ENCODE measurements at places on chromosomes 16 and 17. TPM values are rescaled to one million over a fixed set of nuclear protein-coding genes. Genes with fewer than 3 reads are reported as not detected.
A peak's percentile ranks its signal among the peaks of the same experiment; 100 is the strongest.

- no peak for DNase-seq
Measured at GRCh38 chr17:3622977-3623594, 13.0 kb downstream of the SHPK start.

DNA sequence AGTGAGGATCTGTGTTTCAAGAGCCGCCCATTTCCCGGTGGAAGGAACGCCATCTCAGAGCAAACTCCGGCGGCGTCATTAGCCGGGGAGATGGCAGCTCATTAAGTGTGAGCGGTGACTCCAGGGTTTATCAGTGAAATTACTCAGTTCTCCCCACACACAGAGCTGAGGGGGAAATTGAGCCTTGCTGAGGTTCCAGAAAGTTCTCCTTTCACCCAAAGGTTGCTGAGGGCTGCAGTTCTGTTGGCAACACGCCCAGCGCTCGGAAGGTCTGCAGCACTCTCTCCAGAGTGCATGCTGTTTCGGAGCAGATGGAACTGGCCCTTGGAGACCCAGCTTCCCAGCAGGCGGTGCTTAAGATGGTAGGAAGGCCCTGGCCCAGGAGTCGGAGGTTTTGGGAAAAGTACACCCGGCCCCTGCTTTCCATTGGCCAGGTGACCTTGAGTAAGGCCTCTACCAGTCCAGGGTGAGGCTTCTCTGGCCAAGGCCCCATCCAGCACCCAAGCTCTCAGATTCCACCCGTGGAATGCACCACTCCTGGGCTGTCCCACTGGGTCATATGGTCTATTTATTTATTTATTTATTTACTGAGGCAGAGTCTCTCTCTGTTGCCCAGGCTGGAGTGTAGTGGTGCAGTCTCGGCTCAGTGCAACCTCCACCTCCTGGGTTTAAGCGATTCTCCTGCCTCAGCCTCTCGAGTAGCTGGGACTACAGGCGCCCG lies 167.7 kb upstream of the CIBAR2 start:
- DNase-seq, result no peak

C17orf78 gene
- not detected for total RNA-seq

- DNase-seq, result no peak
Measured at GRCh38 chr16:89096768-89097391, 3.2 kb downstream of the ACSF3 start.

FBXO39 gene
- total RNA-seq, result 0.70 TPM

GRCh38 chr16:9362050-9362449 lies 270.6 kb downstream of the HAPSTR1 start:
- no peak for DNase-seq

CHST4 gene
- total RNA-seq, result not detected

- DNase-seq, result no peak
Measured at GRCh38 chr17:2957631-2958286, 105.6 kb downstream of the OR1D5 start.

- DNase-seq, result no peak
Measured at GRCh38 chr17:40058186-40058784, 4.1 kb upstream of the MED24 start.

GRCh38 chr17:19987897-19988296 lies 10.3 kb upstream of the AKAP10 start:
- DNase-seq, result no peak

- DNase-seq, result no peak
Measured at GRCh38 chr17:49959183-49959935, 9.6 kb upstream of the DLX4 start.

GRCh38 chr16:9404811-9405210 lies 313.4 kb downstream of the HAPSTR1 start:
- no peak for DNase-seq

OTOP2 gene
- total RNA-seq, result not detected

KRTAP1-1 gene
- not detected for total RNA-seq

SOCS1 gene
- total RNA-seq, result 107 TPM

- no peak for DNase-seq
Measured at GRCh38 chr17:19686400-19687090, 29.8 kb downstream of the SLC47A2 start.

KRT17 gene
- total RNA-seq, result not detected

GRCh38 chr17:77890771-77891170 lies 67.7 kb upstream of the TNRC6C start:
- DNase-seq, result no peak

DNA sequence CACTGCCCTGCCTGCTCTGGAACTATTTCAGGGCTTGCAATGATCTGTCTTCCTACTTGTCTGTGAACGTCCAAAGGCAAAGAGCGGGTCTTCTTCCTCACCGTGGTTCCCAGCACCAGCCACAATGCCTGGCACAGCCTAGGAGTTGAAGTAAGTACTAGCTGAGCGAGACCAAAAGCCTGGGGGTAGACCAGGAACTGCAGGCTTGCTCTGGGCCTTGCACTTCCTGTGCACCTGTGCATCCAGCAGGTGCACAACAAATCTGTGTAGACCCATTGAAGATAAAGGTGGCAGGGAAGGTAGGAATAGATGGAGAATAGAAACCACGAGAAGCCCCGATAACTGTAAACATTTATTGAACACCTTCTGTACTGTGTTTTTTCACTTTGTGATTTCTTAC lies 4.6 kb downstream of the FAM171A2 start:
- no peak for DNase-seq

GRCh38 chr16:48117217-48118105 lies 38.3 kb downstream of the ABCC12 start:
- peak; percentile 63 for DNase-seq

GRCh38 chr17:74373838-74374606 lies 6.7 kb downstream of the GPR142 start:
- no peak for DNase-seq

- DNase-seq, result no peak
Measured at GRCh38 chr16:53053967-53054669, 673 bp upstream of the CHD9 start.

ADAMTS18 gene
- not detected for total RNA-seq

DNA sequence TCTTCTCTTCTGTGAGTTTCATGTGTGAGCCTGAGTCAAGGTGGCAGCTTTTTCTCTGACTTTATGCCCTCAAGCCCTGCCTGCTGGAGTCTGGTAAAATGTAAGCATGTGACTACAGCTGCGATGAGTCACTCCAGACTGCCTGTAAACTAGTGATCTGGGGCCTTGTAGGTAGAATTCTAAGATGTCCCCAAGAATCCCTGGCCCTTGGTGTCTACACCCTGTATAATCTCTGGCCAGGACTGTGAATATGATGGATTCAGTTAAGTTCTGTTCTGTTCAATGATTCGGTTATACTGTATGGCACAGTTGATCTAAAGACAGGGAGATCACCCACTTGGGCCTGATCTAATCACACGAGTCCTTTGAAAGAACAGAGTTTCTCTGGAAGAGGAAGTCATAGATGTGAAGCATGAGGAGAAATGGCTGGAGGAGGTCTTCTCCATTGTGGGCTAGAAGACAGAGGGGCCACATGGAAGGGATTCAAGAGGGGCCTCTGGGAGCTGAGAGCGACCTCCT lies 29.8 kb downstream of the PRSS54 start:
- DNase-seq, result no peak

DNA sequence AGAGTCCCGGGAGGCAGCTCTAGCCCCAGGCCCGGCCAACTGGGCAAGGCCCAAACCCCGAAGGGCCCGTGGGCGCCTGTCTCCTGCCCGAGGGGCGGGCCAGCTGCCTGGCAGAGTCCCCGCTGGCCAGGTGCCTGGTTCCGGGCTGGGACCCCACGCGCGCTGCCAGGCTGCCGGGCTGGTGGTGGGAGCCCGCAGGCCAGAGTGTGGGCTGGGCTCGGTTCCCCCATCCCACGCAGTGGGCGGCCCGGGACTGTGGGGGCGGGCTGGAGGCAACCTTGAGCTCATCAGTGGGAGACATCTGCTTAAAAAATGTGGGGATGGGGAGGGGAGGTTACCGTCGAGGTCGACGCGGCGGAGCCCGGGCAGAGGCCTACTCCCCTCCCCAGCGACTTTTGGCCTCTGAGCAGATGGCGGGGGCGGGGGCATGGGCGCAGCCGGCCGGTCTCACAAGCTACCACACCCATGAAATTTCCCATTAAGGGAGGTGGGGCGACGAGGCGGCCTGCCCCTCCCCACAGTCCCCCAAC lies 176.4 kb upstream of the GSE1 start:
- DNase-seq, result no peak

GRCh38 chr17:29401258-29401657 lies 11.1 kb downstream of the TAOK1 start:
- DNase-seq, result no peak

- DNase-seq, result no peak
Measured at GRCh38 chr17:75367312-75367711, 38.2 kb downstream of the GRB2 start.

LRRC75A gene
- total RNA-seq, result 3.4 TPM

- no peak for DNase-seq
Measured at GRCh38 chr17:1604831-1605528, 23.7 kb downstream of the SLC43A2 start.

- DNase-seq, result no peak
Measured at GRCh38 chr16:56763291-56763916, 33.5 kb downstream of the NUP93 start.

DNA sequence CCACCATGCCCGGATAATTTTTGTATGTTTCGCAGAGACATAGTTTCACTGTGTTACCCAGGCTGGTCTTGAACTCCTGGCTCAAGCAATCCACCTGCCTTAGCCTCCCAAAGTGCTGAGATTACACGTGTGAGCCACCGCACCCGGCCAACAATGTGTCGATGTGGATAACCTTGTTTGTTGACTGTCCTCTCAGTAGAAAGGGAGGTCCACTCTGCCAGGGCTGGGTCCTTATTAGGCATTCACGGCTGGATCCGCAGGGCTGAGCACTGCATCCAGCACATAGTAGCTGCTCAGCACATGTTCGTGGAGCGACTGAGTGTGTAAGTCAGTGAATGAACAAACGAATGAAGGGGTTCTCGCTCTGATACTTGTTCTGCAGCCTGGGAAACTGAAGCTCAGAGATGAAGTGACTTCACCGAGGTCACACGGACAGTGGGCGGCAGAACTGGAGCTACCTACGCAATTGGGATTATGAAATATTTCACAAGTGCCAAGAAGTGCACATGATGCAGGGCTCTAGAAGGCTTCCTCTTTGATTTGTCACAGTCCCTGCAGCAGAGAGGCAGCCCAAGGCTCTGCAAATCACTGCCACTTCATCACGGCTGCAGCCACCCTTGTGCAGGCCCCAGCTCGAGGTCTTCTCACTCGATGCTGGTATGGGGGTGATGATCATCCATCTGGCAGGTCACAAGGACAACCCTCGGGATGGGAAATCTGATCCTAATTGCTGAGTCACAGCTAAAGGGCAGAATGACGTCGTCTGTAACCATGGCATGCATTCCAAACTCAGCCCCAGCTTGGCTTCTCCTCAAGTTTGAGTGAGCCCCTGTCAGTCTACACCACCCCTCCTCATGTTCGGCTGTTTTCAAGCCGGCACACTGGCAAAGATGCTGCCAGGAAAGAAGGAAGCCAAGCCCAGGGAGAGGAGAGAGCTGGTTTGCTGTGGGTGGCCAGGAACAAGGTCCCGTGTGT lies 28.0 kb upstream of the SNN start:
- no peak for DNase-seq

CCL13 gene
- not detected for total RNA-seq

RAB37 gene
- 76.8 TPM for total RNA-seq

GRCh38 chr16:10965440-10966061 lies 21.2 kb downstream of the CLEC16A start:
- DNase-seq, result peak; percentile 82

DNA sequence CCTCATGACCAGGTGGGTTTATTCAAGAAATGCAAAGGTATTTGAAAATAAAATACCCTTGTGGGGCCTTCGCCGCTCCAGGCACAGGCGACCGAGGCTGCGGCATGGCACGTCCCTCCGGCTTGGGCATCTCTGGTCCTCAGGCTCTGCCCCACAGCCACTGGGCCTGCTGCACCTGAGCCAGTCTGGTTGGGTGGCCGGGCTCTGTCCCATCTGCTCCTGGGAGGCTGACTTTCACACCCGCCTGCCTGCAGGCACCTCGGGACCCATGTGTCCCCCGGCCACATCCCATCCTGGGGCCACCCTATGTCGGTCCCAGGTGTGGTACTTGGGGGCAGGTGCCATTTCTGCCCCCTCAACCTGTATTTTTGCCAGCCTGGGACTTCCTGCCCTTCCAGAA lies 20.9 kb downstream of the OSBPL7 start:
- no peak for DNase-seq

DNA sequence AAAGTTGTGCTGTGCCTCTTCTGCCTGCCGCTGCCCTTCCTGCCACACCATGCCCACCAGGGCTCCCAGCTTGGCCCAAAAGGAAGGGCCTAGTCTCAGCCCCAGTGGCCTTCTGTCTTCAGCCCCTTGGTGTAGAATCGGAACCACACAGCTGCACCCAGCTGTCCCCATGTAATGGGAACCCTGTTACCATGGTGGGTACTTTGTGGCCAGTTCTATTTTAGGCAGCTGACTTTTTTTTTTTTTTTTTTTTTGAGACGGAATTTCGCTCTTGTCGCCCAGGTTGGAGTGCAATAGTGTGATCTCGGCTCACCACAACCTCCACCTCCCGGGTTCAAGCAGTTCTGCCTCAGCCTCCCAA lies 163.3 kb upstream of the GSE1 start:
- no peak for DNase-seq

CRYBA1 gene
- not detected for total RNA-seq

SLC13A5 gene
- not detected for total RNA-seq

- no peak for DNase-seq
Measured at GRCh38 chr16:14399378-14400284, 230.4 kb downstream of the PARN start.

DNA sequence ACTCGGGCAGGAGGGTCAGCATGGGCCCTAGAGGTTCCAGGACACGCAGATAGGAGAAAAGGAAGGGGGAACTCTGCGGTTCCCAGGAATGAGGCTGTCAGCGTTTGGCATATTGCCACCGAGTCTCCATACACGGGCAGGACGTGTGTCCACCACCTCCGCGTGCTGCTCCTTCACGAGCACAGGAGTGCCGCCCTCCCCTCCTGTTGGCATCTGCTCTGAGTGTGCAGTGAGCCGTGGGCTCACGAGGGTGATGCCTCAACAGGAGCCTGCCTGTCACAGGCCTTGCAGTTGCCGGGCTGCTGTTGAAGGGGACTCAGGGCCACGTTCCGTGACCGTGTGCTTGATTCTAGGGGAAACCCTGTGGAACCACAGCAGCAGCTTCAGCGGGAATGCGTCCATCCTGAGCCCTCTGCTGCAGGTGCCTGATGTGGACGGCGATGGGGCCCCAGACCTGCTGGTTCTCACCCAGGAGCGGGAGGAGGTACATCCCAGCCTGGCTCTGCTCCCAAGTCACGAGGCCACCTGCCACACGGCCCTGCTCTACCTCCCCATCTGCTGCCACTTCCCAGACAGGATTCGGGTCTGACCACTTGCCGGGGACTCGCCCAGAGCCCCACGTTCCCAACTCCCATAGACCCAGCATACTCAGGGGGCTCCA lies 14.6 kb downstream of the RGS11 start:
- DNase-seq, result no peak

Data from B cell (primary cell).